ENCODE measurements at places on chromosomes 2 and 18.

DNA sequence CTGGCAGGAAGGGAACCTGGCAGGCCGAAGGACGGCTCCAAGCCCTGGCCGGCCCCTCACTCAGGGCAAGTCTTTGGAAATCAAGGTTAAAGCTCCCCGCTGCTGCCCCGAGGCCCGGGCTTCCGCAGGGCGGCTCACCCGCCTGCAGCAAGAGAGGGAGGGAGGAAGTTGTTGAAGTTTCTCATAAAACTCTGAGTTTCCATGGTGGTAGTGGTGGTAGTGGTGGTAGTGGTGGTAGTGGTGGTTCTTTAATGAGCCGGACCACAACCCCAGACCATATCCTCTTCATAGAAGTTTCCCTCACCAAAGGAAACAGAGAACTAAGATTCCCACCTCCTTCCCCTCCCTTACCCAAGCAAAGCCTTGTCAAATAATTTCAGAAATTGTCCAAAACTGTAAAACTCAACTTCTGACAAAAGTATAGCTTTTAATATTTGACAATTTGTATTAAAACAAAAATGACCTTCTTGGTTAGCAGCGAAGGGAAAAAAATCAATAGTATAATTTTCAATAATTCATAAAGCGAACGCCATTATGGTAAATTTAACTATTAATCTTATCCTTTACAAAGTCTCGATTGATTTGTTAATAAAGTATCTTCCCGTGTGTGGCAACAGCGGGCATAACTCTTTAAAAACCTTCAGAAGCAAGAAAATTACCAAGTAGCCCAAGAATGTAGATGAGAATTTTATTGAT, 1.5 kb upstream of the HOXD10 start:
- DNase-seq: no peak

DNA sequence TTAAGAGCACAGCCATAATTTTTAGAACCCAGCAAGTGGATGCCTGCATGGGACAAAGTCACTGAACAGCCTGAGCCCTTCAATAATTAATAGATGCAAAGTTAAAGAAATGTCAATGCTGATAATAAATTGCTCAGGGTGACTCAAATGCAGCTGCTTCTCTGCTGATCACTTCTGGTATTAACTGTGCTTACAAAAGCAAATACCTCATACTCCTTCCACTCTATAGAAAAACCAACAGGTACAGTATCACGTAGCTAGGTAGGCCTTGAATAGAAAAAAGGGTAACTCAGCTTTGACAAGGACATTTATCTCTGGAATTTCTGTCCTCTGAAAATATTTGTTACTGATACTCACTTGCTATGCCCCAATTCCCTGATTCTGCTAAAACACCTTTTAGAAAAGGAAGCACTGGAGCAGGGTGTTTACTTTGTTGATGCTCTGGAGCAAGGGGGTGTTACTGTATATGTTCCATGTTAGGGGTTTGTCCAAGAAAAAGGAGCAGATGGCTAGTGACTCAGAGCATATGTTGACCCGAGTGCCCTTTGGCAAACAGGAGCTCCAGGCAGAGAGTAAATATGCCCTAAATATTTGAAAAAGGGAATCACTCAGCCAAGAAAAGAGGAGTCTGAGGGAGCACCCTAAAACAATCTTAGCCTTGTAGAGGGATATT, 59.1 kb upstream of the RTN4 start:
- DNase-seq: no peak

- no peak for DNase-seq
Measured at GRCh38 chr18:3626929-3627458, 177.0 kb downstream of the TGIF1 start.

DNA sequence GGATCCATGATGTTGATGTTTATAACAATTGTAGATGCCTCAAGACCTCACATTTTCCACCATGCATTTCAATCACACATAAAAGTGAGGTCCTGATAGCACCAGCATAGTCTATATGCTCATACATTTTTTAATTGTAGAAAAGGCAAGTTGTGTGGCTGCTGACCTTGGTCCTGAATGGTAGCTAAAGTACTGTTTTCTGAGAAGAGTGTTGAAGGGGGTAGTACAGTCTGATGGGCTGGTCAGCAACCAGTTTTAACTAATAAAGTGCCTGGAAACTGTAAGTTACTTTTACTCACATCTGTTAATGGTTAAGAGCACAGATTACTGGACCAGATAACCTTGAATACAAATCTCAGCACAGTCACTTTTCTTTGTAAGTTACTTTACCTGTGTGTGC, 15.9 kb downstream of the ZNF638 start:
- DNase-seq: no peak

- no peak for DNase-seq
Measured at GRCh38 chr2:195871326-195871725, 197.3 kb downstream of the DNAH7 start.

DNA sequence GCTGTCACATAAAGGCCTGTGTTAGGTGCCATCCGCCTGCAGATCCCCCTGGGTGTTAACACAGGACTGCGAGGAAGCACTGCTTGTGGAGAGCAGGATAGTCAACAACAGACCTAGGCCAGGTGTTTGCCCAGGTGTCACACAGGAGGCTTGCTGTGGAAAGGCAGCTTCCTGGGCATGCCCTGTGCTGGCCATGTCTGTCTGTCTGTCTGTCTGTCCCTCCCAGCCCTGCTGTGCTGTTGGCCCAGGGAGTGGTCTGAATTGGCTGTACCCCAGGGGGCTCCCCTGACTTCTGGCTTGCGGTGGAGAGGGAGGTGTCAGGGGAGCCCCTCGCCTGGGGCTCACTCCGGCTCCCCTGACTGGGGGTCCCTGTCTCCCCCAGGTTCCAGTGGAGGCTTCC, 53.2 kb downstream of the SH3BP4 start:
- no peak for DNase-seq

DNA sequence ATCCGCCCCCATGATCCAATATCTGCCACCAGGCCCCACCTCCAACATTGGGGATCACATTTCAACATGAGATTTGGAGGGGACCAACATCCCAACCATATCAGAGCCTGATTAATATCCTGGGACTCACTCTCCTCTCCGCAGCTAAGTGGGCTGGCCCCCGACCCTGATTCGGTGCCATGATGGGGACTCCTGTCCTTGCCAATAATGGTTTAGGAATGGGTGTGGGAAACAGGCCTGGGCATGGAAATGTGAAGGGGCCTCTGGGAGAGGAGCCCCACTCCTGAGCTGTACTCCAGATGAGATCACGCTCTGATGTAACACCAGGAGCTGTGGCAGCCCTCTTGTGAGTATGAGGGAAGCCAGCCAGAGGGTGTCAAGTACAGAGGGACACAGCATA, 77.3 kb upstream of the SMAD7 start:
- DNase-seq: no peak

DNA sequence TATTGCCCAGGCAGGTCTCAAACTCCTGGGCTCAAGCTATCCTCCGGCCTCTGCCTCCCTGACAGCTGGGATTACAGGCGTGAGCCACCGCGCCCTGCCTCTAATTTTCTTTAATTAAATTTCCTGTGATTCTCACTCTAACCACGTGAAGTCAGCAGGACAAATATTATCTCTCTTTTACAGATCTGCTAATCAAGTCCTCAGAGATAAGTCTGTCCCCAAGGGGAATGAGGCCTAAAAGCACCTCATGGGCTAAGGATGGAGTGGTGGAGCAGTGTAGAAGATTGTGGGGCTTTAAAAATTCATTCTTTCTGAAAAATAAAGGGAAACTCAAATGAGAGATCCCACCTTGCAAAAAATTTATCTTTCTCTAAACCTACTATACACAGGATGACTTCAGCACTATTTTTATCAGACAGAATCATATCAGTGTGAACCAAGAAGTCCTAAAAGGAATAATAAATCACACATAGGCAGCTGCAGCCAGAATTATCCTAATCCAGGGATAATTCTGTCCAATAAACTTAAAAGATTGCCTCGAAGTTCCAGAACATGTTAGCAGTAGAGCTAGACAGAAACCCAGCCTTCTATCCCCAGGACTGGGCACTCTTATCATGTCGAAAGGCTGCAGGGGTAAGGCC, 38.3 kb upstream of the BMPR2 start:
- no peak for DNase-seq

Measured in activated CD4-positive, alpha-beta T cell treated with anti-CD3 and anti-CD28 coated beads, Interleukin-2, amount 50 U/mL, for 1 hour (primary cell).